ENCODE measurements at places on chromosomes 3 and 15.

GRCh38 chr15:69244798-69245197, 53.9 kb upstream of the PAQR5 start:
- no peak for DNase-seq

GRCh38 chr15:95687061-95687460, 643.4 kb upstream of the NR2F2 start:
- DNase-seq = no peak

DNA sequence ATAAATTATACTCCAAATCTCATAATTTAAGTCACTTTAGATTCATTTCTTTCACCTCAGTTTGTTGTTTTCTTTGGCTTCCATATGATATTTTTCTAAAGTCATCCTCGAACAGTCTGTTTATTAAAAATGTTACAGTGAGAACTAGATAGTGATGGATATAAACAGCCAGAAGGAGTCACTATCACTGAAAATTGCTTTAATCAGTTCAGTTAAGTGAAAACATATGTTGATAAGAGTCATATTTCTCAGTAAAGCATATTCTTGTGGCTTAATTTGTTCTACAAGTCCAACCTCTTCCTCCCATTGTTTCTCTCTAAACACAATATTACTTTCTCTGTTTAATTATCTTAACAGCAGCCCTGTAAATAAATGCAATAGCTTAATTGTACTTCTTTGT, 427.5 kb upstream of the ALCAM start:
- no peak for DNase-seq

DNA sequence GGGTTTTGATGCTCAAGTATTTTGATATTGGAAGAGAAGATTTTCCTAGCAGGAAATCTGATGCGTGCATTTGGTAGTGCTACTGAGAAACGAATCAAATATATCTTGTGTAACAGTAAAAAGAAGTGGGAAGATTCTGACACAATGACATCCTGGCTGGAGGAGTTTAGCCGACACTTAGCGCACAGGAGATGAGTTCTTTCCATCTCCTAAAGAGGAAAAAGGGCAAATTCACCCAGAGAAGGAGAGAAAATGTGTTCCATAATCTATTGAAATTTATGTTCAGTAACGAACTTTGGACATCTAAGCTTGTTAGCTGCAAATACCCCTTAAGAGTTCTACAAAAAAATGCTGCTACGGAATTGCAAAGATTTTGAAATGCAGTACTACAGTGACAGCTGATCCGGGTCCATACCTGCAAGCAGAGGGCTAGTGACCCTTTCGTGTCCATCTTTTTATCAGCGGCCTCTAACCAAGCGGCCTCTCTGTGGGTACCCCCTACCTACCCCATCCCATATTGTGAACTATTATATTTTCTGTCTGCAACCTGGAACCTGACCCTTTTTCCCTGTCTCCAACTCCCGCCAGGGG, 971 bp downstream of the CPOX start:
- no peak for DNase-seq

GRCh38 chr15:81015621-81016488, 15.1 kb downstream of the TLNRD1 start:
- DNase-seq = no peak

DNA sequence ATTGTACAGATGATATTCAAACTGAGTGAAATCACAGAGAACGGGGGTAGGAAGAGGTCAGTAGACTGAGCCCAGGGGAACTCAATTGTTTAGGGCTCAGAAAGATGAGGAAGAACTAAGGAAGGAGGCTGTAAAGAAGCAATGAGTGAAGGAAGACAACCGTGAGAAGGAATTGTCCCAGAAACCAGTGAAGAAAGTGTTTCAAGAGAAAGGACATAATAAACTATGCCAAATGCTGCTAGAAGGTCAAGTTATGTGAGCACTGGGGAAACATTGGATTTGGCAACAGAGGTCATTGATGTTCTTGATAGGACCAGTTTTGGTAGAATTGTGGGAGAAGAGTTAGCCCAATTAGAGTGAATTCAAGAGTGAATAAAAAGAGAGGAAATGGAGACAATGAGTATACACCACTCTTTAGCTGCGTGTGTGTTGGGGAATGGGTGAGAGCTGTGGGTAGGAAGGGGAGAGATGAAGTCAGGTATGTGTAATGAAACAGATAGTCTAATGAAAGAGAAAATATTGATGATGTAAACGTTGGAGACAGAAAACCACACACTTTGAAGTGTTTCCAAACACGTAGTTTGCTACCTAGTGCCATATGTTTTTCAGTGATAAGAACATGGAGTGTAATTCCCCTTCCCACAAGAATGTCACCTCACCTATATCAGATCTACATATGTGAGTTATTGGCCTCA, 42.5 kb upstream of the MME start:
- no peak for DNase-seq

- no peak for DNase-seq
Measured at GRCh38 chr15:85116925-85117646, 135.4 kb downstream of the PDE8A start.

DNA sequence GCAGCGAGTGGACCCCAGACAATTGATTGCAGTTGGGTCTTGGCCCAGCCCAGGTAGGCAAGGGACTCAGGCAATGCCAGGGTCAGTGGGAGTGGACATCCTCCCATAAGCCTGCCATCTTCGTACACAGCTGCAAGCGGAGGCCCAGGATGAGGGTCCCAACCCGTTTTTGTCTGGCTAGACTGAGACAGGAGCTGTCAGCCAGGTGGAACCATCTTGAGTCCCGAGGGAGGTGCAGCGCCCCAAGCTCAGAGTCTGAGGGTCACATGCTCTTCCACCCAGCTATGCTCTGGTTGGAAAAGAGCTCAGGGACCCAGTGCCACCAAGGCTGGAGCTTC, 22.6 kb upstream of the IP6K2 start:
- no peak for DNase-seq

DNA sequence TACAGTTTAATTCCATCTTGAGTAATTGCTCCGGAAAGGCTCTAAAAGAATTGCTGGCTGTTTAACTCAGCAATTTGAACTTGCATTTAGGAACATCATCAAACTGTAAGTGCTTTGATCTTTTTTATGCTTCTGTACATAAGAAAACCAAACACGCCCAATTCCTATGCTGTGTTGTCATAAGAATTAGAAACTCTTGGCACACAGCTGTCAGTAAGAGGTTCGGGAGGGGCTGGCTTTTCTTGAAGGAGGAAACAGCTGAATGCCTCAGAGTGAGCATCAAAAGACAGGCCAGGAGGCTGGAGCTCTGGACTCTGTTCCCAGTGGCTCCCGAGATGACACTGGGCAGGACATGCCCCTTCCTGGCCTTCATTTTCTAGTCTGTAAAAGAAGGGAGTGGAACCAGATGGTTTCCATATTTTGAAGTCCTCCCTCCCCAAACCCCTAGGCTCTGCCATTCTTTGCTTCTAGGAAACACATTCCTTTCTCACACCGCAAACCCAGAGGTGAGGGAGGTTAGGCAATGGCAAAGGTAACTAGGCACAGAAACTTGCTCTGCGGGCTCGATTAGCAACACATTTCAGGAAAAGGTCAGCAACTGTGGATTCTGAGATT, 73.7 kb upstream of the DLG1 start:
- no peak for DNase-seq

DNA sequence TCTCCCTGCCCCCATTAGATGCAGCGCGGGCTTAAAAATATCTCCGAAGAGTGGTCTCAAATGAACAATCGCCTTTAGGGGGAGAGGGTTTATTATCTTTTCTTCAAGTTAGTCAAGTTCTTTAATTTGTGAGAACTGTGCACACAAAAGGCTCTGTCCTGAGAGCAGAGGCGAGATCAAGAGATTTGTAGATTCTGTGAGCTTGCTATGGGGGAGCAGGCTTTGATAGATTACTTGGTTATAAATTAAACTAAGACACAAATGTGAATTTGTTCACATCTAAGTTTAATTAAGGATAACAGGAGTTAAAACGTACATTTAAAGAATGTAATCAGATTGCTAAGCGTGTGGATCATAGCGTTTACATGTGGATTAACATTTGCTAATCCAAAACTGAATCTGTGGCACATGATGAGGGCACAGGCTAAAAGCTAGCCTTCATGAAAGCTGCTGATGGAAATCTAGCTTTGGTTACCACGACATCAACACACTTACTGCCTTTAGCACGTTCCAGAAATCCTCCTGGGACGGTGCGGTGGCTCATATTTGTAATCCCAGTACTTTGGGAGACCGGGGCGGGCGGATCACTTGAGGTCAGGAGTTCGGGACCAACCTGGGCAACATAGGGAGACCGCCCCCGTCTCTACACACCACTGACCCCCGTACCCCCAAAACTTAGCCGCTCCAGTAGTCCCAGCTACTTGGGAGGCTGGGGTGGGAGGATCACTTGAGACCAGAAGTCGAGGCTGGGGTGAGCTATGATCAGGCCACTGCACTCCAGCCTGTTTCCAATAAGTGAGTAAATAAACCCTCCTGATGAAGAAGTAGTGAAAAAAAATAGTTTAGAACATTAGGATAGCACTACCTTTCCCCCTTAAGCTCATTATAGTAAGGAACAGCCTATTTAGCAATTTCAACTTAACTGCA, 1.0 kb upstream of the PRTG start:
- no peak for DNase-seq

DNA sequence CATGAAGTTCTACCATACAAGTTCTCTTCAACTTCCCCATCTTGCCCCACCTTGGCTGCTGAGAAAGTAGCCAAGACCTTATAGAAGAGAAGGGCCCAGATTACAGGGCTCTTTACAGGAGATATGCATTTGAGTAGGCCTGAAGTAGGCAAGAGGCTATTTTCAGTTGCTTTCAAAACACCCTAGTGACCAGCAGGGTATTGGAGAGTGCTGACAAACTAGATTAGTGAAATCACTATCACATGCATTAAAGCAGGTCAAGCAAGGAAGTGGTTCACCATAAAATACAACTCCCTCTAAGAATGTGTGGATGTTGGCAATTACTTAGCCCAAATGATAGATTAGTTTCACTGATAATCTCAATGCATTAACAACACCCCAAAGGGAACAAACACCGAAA, 2.7 kb upstream of the LZTFL1 start:
- DNase-seq = no peak

- no peak for DNase-seq
Measured at GRCh38 chr3:34077417-34078195, 279.2 kb downstream of the PDCD6IP start.

DNA sequence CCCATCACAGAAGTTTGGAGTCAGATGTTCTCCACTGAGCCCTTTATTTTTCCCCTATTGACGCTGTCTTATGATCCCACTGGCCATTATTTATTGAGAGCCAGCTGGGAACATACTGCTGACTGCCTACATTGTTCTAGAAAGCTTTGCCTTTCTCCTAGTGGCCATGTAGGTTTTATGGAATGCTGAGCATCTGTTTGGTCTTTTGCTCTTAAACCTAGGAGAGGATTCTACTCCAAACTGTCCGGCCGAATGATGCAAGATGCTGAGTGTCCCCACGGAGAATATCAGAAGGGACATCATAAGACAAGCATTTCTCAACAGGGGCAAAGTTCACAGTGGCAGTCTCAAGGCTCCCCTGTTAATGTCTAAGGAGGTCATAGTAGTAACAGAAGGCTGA, 171.4 kb downstream of the ARRDC4 start:
- DNase-seq = no peak

DNA sequence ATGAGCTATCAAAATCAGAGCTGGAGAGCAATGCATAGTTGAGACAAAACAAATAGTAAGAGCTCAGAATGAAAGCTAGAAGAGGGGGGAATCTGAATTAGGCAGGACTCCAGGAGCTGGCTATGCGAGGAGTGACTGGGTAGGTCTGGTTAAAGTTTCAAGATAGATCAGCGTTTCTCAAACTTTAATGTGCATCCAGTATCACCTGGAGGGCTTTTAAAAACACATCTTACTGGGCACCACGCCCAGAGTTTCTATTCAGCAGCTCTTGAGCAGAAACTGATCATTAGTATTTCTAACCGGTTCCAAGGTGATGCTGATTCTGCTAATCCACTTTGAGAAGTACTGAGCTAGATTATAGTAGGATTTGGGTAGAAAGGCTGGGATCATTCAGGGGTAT, 96.2 kb upstream of the ACP3 start:
- no peak for DNase-seq

- DNase-seq = no peak
Measured at GRCh38 chr3:183208260-183208659, 44.8 kb upstream of the B3GNT5 start.

GRCh38 chr3:142846779-142847577, 41.9 kb downstream of the PCOLCE2 start:
- no peak for DNase-seq

DNA sequence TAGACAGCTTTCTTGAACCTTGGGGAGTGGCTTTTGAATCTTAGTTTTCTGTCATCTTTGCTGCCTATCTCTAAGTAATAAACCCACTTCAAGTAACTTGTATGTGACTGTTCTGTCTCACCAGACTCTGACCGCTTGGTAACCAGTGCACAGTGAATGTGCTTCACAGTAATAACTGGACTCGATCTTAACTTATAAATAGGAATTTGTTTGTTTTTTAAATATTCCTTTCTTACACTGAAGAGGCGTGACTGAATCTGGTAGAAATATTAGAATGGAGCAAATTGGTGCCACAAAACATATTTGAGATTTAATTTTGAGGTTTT, 318.0 kb downstream of the GBE1 start:
- no peak for DNase-seq

GRCh38 chr15:98146031-98146820, 185.7 kb downstream of the ARRDC4 start:
- no peak for DNase-seq

- DNase-seq = no peak
Measured at GRCh38 chr3:22568285-22568684, 634.8 kb upstream of the UBE2E2 start.

DNA sequence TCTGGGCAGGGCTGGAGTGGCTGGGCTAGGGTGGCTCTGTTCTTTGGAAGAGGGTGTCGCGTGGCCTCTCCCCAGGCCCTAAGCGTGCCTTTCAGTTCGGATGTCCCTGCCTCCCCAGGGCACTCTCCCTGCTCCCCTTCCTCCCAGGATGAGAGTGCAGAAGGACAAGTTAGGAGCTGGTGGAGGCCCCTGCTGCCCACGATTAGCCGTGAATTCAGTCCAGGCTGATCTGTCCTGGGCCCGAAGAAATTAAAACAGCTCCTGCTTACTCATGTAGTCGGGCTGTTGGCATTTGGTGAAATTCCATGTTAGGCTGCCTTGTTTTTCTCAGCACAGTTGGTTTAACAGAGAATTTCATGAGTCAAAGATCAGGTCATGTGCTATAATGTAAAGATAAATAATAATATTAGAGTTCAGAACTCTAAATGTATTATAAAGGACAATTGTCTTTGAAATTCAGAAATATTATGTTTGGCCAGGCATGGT, 24.5 kb downstream of the NIPA1 start:
- DNase-seq = no peak

- DNase-seq = no peak
Measured at GRCh38 chr3:69197922-69198530, 75.6 kb upstream of the LMOD3 start.
